ENCODE measurements at places on chromosomes 13 and 19.

DNA sequence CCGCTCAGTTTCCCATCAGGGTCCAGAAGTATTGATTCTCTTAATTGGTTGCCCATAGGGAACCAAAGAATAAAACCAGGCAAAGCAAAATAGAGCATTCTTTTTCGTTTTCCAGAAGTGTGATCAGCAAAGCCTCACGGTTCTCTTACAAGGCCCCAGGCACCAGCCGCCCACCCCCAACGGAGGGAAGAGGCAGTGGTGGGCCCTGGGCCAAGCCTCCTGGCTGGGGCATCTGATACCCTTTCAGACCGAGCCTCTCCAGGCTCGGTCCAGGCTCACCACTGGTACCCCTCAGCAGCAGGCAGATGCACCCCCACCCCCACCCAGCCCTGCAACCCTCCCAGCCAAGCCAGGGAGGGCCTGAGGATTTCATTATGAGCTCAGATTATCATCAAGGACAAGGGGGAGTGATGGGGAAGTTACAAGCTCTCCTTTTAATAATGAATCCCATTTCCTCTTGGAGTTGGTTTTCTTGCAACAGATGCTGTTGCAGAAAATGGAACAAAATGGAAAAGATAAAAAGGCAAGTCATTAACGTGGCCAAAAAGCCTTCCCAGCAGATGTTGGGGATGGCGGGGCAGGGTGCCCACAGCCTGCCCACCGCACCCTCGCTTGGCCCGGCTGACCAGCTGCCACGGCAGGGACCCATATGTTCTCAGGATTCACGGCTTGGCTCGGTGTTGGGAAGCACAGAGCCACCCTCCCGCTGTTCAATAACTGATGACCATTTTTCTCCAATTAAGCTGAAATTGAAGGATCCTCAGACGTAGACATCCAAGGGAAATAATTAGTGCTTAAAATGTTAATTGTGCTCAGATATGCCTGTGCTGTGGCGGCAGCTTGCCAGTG lies 45.9 kb upstream of the KCTD15 start:
- DNase-seq = no peak

DNA sequence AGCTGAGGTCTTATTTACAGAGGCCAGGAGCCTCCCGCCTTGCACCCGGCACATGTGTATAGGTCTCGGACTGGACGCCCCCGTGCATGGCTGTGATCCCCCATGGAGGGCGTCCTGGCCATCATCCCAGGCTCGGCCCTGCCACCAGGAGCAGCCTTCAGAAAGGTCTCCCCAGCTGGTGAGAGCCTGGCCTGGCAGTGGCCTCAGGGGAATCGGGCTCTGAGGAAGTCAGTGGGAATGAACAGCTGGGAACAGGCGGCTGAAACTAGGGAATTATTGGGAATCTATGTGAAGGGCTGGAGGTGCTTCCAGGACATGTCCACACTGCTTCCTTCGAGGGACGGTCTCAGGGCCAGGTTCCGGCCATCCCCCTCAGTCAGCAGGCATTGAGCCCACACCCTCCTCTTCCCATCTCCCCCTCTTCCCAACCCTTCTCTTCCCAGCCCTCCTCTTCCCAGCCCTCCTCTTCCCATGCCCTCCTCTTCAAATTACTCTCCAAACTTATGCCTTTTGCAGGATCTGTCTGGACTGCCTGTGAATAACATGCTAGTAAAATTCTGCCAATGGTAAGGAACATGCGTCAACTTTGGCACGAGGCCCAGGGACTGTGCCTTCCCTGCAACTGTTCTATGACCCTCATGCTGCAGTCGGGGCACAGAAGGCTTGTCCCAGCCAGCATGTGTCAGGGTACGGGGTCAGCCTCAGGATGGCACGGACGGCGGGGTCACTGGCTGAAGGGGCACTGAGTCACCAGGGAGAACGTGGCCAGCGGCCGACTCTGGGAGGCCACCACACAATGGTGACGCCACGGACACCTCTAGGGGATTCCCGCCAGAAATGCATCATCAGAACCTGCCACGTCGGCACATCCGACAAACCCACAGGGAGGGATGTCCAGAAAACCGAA lies 24.2 kb upstream of the C13orf46 start:
- peak; percentile 26 for DNase-seq

DNA sequence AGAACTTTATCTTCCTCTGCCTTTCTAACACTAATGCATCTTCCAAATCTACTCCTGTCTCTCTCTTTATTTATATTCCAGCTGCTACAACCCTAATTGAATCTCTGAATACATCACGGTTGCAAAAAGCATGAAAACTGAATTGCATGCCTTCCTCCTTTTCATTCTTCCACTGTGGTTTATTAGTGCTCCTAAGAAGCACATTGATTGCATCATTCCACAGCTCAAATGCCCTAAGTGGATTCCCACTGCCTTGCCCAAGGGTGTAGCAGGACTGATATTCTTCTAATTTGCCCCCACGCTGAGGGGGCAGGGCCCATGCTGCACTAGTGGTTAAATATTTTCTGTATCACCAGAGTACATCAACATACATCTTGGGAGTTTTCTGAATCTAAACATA lies 640.8 kb downstream of the EFNB2 start:
- DNase-seq = no peak

DNA sequence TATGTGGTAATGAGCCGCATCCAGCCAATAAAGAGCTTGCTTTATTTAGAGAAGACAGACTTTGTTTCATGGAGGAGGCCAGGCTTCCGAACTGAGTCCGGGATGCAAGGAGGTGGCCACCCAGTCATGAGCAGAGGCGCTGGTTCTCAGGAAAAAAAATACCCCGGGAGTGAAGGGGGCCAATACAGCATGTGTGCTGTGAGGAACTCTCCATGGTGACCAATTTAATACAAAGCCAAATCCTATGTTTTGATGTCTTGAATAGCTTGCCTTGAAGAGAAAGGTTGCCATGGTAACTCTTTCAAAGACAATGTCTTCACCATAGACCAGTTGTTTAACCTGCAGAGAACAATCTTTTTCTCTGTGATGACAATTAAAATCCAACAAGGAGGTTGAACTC lies 43.4 kb upstream of the PDCD5 start:
- DNase-seq = peak; percentile 5

DNA sequence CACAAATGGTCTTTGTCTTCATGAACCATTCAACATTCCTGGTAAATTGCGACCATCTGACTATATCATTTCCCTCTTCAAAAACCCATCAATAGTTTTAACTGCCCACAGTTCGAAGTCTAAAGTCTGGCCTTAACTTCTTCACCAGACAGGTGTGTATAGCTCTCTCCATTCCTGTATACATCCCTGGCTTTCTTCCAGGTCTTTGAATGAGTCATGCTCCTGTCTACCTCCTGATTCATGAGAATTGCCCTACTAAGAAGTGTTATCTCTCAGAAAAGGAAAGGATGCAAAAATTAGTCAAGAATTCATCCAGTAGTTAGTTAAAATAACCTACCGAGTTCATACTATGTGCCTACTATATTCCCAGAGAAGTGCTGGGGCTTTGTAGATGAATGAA lies 225.0 kb downstream of the TBC1D4 start:
- DNase-seq = no peak

DNA sequence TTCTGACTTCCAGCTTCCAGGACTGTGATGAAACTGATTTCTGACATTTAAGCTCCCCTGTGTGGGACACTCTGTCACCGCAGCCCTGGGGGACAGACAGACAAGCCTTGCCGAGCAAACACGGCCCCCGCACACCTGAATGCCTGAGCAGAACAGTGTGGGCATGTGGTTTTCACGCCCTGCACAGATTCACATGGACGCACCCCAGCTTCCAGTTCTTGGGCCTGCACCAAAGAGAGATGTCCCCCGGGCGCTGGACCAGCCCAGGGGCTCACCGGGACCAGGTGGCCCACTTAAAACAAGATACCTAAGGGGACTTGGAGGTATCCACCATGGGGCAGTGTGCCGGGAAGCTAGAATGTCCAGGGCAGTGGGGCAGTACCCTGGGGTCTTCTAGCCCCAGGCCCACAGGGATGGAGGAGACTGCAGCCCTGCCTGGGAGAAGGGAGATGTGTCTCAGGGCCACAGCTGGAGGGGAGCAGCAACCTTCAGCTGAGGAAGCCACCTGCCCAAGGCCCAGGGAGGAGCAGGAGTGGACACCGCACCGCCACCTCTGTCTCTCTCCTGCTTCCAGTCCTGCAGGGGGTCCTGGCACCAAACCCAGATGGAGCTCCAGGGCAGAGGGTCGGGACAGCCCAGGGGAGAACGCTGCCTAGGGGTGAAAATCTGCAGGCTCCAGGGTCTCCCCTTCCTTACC lies 50.5 kb downstream of the SOX1 start:
- no peak for DNase-seq

GRCh38 chr13:20475927-20476691 lies 49.5 kb downstream of the CRYL1 start:
- DNase-seq = no peak

GRCh38 chr13:47459512-47459911 lies 541.6 kb downstream of the SUCLA2 start:
- peak; percentile 28 for DNase-seq

DNA sequence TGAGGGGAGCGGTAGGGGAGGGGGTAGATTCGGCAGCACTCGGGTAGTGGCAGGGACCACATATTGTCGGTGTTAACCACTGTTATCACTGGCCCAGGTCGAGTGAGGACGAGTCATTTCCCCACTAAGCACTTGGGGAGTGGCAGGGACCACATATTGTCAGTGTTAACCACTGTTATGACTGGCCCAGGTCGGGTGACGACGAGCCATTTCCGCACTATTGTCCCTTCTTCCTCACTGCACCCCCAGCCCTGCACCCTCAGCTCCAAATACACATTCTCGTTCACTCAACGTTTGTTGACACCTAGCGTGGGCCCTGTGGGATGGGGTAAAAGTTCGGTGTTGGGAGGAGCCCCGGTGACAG lies 467 bp upstream of the CLN5 start:
- DNase-seq = peak; percentile 8

GRCh38 chr13:49697468-49697867 lies 6.2 kb upstream of the EBPL start:
- no peak for DNase-seq

GRCh38 chr13:112333756-112334543 lies 42.2 kb upstream of the SPACA7 start:
- DNase-seq = peak; percentile 48

GRCh38 chr13:44540761-44541434 lies 35.2 kb downstream of the TSC22D1 start:
- peak; percentile 20 for DNase-seq

DNA sequence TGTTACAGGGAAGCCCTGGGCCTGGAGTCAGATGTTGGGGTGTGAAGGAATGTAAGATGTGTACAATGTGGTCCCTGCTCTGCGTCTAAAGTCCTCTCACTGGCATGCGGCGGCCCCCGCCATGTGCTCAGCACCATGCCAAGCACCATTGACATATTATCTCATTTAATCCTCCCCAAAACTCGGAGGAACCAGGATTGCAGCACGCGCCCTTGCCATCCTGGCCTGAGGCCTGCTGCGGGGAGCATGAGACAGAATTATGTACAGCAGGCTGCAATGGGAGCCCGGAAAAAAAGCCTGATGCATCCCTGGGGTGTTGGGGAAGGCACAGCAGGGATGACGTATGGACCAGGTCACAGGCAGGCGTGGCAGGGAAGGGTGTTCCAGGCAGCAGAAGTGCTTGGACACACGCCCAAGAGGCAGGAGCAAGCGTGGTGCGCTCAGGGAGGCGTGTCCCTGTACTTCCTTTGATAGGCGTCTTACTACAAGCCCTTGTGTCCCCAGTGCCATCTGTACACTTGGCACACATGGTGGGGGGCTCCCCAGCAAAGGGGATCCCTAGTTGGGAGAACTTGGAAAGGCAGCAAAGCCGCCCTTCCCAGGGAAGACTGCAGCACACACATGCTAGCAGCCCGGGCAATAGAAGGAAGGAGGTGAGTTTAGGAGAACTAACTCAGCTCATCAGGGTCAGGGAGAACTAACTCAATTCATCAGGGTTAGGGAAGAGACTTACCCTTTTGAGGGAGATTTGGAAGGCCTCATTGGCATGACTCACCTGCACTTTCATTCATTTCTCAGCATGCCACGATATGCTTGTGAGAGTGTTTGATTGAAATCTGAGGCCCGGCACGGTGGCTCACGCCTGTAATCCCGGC lies 3.4 kb downstream of the EVI5L start:
- DNase-seq = peak; percentile 26

DNA sequence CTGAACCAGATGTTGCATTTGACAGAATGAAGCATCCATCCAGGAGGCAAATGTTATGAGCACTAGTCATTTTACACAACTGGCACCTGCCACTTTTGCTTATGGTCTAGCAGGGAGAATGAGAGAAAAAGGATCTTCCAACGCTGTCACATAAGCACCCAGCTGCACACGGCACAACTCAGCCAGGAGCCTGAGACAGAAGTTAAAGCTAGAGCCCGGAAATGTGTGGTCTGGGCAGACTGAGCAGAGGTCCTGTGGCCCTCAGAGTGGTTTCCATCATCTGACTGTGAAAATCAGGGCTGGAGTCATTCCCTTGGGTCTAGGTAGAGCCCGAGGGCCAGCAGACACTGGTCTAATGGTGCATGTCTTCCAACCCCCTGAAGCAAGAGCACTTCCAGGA lies 78.4 kb upstream of the XPO4 start:
- no peak for DNase-seq

DNA sequence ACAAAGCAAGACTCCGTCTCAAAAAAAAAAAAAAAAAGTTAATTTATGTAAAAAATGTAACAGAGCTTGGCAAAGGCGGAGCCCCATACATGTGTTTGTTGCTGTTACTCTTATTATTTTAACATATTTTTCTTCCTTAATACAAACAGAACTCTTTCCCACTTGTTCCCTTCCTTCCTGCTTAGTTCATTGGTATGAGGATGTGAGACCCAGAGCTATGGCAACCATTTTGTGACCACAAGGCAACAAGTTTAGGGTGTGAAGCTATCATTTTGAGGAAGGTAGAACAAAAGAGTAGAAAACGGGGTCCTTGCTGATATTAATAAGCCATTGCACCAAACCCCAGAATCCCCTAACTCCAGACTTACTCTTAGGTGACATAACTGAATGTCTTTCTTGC lies 5.4 kb downstream of the IFNL1 start:
- DNase-seq = no peak

DNA sequence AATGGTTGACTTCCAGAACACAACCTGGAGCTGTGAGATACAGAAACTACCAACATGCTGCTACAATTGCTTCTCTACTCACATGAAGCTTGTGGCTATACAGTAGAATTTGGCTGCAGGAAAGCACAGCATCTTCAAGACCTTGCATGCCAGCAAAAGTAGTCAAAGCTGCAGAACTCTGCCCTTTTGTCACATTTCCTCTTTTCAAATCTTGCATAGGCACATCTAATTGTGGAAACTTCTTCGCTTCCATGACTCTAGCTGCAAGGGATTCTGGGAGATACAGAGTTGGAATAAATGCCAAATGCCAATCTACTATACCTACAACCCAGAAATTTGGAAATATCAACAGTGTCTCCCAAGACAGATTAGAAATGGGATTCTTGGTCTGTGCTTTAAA lies 462.2 kb downstream of the FOXO1 start:
- no peak for DNase-seq

GRCh38 chr13:92838786-92839185 lies 387.8 kb upstream of the GPC6 start:
- DNase-seq = peak; percentile 89

GRCh38 chr13:45132369-45133064 lies 12.2 kb downstream of the GTF2F2 start:
- DNase-seq = no peak
